ENCODE measurements at places on chromosomes 7 and 10. TPM values are rescaled to one million over a fixed set of nuclear protein-coding genes. Genes with fewer than 3 reads are reported as not detected.

DNA sequence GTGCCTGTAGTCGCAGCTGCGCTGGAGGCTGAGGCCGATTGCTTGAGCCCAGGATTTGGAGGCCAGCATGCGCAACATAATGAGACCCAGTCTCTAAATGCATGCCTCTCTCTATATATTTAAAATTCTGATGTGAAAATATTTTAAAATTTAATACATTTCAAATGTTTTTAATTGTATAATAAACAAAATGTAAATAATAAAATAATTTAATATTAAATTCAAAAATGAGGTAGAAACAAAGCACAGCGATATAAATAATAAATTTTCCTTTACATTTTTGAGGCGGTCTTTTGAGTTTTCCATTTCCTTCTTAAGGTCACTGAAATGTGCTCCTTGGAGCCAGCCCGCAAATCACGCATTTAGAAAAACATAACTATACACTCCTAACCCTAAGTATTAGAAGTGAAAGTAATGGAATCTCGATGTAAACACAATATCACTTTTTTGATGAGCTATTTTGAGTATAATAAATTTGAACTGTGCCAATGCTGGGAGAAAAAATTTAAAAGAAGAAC, 523 bp upstream of the CDK1 start:
- DNase-seq: no peak

GRCh38 chr7:73442903-73443500, 9.4 kb downstream of the FZD9 start:
- no peak for DNase-seq

DNA sequence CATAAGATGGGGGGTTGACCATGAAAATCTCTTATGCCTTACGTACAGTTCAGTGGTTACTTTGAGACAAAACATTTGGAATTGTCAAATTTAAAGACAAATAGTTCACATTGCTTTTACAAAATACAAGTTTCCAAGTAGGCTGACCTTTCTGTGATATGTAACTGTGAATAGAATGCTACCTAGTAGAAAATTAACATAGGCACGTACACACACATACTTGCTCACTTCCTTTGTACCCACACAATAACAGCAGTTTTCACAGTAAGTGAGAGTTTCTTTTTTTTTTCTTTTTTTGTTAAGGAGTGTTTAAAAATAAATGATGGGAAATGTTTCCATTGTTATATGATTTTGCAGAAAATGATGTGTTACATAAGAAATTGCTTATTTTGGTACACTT, 53.3 kb upstream of the SP8 start:
- no peak for DNase-seq

DNA sequence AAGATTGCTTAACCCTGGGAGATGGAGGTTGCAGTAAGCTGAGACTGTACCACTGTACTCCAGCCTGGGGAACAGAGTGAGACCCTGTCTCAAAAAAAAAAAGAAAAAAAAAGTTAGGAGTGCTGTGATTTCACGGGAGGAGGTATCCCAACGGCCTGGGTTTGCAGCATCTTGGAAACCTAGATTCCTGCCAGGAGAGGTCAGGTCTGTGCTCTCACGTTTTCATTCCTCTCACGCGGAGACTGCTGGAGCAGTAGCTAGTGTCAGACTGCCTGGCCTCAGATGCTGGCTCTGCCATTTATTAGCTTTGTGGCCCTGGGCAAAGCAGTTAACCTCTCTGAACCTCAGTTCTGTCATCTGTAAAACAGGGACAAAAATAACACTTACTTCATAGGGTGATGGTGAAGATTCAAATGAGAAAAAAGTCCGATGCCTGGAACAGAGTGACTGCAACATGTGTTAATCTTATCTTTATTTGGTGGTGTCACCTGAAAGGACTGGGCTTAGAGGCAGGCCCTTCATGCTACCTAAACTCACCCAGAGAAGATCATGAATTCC, 94.9 kb downstream of the GAD2 start:
- DNase-seq: no peak

- DNase-seq: no peak
Observed at GRCh38 chr10:131898713-131899112, 2.1 kb upstream of the PPP2R2D start.

- DNase-seq: peak; percentile 78
Observed at GRCh38 chr7:150368884-150369747, 494 bp downstream of the REPIN1 start.

- DNase-seq: no peak
Observed at GRCh38 chr10:7184660-7185366, 226.0 kb downstream of the SFMBT2 start.

DNA sequence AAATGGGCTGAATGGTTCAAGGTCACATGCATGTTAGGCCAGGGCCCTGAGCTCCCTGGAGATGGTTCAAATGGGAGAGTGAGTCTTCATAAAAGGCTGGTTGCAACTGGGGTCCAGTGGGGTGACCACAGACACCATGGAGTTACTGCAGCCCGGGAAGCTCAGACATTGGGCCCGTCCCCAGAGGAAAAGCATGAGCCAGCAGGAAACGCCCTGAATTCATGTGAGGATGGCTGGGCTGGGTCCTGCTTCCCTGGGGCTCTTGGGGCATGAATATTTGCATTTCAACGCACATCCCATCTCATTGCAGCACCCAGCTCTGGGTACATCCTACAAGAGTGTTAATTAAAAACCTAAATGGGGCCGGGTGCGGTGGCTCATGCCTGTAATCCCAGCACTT, 549.0 kb downstream of the TCERG1L start:
- no peak for DNase-seq

GRCh38 chr7:55413442-55413841, 48.3 kb downstream of the LANCL2 start:
- DNase-seq: no peak

DNA sequence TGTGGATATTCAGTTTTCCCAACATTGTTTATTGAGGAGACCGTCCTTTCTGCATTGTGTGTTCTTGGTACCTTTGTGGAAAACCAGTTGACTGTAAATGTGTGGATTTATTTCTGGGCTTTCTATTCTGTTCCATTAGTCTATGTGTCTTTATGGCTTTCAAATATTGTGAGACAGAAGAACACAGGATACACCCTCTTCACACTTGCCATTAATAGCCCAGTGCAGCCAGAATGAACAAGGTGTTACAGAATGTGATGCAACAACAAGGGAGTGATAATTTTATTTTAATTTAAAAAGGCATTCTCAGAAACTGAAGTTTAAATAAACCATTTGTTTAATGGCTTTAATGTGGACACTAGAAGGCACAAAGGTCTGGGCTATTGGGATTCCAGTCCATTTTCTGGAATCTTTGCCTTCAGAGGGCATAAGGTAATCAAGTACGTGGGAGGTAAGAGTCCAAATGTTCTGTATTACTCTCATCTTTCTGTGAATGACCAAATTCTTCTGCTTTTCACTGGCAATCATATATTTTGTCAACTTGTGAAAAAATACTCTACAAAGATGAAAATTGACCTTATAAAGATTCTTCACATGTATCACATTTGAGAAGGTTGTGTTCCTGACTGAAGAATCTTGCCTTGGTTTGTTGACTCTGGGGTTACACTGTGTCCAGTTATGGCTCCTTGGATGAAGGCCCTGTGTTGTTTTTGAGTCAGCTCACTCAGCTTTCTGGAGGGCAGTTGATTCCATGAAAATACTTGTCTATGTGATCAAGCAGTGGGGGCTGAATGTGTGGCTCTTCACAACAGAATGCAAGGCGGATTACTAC, 962.7 kb downstream of the LRMDA start:
- DNase-seq: no peak

DNA sequence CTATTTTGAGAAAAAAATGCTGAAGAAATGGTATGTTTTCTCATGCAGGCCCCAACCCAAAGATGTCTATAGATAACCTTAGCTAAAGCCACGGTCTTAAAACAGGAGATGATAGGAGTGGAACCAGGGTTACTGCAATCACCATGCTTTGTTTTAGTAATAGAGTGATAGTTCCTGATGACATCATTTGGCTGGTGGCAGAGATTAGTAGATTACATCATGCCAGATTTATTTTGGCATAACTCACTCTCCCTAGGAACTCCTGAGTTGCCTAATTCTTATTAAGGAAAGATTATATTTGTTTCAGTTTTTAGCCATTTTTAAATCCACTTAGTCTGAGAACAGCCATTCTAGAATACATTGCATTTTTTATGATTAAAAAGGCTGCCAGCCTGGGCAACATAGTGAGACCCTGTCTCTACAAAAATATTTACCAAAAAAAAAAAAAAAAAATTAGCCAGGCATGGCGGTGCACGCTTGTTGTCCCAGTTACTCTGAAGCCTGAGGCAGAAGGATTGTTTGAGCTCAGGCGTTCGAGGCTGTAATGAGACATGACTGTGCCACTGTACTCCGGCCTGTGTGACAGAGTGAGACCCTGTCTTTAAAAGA, 17.8 kb downstream of the ENO4 start:
- no peak for DNase-seq

- DNase-seq: no peak
Observed at GRCh38 chr10:96468845-96469244, 44.9 kb downstream of the TLL2 start.

DNA sequence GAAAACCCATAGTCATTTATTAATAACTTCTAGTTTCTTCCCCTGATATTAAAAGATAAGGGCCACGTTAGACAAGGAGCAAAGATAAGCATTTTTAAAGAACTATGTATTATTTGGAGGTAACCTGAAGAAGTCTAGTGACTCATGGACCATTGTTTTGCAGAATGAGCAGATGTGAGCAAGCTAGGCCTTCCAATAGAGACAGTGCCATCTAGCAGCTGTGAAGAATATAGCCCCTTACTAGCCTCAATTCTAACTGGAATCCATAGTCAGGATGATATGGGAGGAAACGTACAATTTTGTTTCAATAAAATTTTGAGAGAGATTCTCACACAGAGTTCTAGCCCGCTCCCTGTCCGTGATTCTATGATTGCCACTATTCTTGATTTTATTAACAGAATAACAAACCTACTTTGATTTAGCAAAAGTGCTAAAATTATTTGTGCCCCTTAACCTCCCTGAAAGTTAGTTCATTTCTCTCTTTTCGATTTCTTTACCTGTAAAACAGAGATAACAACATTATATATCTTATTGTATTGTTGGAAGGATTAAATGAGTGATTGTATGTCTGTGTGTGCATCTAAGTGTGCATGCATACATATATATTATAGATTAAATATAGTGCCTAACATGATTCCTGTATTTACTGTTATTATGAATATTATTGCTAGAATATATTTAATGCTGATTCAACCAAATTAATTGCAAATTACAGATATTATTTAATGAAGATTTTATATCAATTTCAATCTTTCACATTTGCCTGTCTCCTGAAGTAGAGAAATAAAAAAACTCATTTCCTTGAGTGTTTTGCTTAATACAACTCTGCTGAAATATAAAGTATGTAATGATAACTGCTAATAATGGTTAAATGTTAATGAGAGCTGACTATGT, 22.7 kb downstream of the FAM237B start:
- no peak for DNase-seq

DNA sequence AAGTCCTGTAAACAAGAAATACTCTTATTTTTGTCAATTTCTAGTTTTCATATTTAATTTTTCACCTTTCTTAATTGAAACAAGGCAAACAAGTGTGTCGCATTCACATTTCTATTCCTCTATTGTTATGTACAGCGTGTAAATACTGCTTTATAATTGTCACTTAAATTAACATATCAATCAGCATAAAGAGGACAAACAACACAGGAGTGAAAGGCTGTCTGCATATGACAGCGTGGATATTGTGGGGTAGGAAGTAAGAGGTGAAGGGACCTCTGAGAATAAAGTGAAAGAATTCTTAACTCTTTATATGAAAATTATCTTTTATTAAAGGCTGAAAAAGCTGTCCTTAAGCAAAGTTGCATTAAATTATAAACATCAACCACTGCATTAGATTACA, 797.9 kb upstream of the COBL start:
- DNase-seq: no peak

DNA sequence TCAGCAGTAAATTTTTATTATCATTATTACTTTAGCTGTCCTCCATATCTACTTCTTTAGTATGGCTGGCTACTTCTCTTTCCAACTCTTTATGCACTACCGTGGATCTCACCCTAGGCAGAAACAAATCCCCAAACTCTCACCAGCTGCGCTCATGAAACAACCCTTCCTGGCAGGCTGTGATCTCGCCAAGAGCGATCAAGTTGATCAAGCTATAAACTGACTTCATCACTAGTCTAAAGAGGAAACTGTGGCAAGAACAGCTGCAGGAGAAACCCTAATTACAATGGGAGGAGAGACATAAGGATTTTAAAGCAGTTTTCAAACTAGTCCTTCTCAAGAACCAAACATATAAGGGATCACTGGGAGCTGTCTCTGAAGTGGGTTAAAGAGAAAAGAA, 160.5 kb upstream of the PRSS58 start:
- no peak for DNase-seq

DNA sequence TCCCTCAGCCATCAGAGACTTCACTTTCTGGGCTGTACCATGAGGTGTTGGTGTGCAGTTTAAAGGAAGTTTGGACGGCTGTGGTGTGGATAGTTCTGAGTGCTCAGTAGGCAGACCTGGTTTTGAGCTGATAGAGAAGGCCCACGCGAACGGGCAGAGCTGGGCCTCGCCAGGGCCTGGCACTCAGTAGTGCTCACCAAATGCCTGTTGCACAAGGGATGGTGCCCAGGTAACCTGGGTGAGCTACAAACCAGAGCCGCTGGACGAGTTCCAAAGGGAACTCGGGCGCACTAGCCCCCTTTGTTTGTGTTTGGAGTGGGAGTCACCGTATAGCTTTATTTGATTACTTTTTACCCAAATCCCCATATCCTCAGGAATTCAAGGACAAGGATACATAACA, 95.5 kb downstream of the LHPP start:
- no peak for DNase-seq

DNA sequence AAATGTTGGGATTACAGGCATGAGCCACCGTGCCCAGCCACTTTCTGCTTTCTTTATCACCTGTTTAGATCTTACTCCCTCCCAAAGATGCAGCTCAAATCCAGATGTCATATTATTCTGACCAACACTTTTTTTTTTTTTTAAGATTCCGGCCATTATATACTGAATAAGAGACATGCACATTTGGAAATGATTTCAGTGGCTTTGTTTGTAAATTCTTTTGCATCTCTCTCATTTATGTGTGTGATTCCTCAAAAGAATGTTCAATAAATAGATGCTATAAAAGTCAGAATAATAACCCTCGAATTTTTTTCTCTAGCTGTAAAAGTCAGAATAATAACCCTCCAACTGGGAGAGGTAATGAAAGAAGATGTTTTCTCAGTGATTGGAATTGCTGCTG, 25.4 kb downstream of the HECW1 start:
- no peak for DNase-seq

The CYP2E1 gene
- total RNA-seq: 5.7 TPM

The CYP2C9 gene
- not detected for total RNA-seq

The CCL24 gene
- 0.67 TPM for total RNA-seq

The CCDC146 gene
- 26.4 TPM for total RNA-seq

The OR2A14 gene
- not detected for total RNA-seq
